ENCODE measurements at places on chromosomes 3 and 15.

DNA sequence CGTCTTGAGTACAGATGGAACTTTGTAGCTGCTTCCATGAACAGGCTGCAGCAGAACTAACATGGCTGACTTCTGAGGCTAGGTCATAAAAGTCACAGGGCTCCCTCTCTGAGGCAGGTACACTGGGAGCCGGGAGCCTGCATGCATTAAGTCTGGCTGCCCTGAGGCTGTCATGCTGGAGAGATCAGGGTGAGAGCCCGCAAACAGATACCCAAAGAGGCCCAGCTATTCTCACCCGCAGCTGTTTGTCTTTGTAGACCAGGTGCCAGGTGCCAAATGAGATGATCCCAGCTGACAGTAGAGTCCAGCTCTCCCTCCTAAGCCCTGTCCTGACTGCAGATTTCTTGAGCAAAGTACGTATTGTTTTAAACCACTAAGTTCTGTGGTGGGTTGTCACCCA is 8.6 kb upstream of the SLCO3A1 start:
- no peak for DNase-seq

GRCh38 chr3:29565236-29565635 is 284.4 kb downstream of the RBMS3 start:
- no peak for DNase-seq

DNA sequence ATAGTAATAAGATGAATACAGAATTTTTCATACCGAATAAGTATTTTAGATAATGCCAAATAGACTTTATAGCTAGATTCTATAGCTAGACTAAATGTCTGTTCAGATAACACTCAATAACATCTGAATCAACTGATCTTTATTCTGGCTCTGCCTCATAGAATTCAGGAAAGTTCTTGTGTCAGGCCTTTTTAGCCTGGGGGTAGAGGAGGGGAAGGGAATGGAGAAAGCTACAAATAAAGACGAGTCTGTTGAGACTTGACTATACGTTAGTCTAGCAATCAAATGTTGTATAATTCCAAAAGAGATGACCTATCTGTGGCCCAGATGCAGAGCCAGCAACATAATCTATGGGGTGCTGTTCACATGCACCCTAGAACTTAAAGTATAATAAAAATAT is 106.6 kb upstream of the ABI3BP start:
- DNase-seq: no peak

DNA sequence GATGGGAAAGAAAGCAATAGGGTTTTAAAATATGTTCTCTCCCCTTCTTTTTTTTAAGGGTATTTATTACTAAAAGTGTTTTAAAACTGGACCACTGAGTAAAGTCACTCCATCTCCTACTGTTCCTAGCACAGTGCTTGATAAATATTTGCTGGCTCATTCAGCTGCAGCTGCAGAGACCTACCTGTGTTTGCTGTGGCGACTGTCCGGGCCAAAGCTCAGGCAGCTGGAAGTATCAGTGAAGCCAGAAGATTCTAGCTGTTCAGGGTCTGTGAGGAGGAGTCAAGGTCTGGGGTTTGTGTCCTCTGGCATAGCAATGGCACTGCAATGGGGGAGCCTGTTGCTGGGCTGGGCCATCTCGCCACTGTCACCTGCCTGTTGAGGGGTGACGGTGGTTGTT is 109.9 kb downstream of the RPLP1 start:
- no peak for DNase-seq

GRCh38 chr3:12234192-12234591 is 54.7 kb upstream of the PPARG start:
- DNase-seq: no peak

- DNase-seq: no peak
Measured at GRCh38 chr15:70530017-70530499, 233.3 kb downstream of the UACA start.

- no peak for DNase-seq
Measured at GRCh38 chr3:182708810-182709209, 84.5 kb upstream of the ATP11B start.

GRCh38 chr3:27454914-27455313 is 29.3 kb downstream of the SLC4A7 start:
- DNase-seq: no peak

DNA sequence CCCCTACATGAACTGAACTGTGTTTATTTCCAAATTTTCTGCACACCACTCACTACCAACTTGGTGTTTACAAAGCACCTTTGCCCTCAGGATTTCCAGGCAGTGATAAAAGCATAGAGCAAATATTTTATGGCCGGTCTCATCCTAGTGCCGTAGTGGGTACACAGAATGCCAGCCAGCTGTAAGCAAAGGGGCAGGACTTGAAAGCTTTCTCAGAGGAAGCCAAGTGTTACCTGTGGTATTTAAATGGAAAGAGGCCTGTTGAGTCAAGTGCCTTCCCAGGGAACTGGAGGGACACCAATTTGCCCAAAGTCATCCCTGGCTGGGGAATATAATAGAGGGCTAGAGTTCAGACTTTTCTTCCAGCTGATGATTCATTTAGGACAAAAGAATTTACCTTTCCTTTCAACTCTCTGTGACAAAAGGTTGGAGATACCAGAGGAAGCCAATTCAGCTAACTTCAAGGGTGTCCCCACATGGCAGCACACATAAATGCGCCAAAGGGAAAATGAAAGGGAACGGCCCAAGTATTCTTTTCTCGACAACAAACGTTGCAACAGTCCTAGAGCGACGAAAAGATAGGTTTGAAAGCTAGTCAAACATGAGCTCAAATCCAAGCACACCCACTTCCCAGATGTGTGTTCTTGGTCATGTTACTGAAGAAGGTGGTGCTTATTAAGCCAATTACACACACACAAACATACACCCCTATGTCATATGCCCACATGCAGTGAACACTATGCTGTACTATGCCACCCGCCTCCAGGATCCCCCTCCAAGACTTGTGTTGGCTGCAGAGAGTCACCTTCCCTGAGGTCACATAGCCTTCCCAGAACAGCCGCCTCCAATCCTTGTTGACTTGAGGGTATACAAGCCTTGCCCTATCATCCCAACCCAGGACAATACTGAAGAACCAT is 27.7 kb downstream of the MAGI1 start:
- DNase-seq: no peak

GRCh38 chr15:78931439-78932257 is 13.2 kb downstream of the CTSH start:
- no peak for DNase-seq

GRCh38 chr3:105755121-105755886 is 113.5 kb downstream of the CBLB start:
- no peak for DNase-seq

DNA sequence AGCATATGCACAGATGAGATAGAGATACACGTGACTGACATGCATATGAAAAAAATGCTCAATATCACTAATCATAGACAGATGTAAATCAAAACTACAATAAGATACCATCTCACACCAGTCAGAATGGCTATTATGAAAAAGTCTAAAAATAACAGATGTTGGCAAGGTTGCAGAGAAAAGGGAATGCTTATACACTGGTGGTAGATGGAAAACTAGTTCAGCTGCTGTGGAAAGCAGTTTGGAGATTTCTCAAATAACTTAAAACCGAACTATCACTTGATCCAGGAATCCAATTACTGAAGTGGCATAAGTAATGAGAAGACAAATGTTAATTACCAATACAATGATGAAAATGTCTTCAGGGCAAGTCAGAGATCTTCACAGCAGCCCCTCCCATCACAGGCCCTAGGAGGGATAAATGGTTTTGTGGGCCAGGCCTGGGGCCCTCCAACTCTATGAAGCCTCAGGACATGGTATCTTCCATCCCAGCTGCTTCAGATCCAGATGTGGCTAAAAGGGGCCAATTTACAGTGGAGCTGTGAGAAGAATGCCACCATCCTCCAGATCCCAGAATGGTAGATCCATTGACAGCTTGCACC is 71.4 kb upstream of the PLSCR4 start:
- DNase-seq: no peak

DNA sequence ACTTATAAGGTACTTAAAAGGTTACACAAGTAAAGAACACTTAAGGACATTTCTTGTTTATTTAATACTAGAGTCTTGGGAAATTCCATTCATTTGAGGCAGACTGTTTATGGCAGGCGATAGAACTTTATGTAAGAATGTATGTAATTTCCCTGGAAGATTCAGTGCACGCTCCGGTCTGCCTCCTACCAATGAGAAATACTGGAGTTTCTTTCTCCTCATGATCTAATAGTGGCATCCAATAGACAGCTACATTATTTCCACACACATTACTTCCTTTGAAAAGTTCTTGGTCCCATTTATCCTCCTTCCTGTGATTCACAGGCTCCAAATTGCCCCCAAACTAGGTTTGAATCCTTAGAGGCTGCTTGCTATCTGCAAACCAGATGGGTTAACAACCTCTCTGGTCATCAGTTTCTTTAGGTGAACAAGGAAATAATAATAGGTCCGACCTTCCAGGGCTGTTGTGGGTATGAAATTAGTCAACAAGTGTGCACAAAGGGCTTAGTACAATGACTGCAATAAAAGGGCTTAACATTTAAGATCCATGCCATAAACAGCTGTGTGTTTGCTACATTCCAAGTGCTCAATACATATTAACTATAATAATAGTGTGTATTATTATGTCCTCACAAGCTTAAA is 30.7 kb downstream of the EIF4E3 start:
- DNase-seq: no peak

DNA sequence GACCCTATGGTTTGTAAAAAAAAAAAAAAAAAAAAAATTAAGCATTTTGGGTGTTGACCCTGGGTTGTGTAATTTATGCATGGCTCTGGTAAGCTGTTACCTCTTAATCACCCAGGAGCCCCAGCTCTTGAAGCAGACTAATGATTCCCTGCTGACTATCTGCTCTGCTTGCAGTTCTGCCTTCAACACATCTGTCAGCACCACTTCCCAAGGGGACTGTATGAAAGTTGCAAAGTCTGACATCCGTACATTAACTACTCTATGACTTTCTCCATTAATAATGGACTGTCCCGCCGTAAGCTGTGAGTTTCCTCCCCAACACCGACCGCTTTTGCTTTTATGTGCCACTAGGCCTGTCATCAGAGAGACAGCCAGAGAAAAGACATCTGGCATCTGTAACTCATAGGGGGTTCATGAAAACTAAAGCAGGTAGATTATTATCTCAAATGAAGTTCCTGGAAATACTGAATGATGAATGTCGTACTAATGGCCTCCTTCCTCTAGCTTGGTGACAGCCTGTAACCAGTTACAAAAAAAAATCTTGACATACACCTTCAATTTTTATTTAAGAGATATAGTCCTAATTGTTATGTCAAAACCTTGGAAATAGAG is 271.5 kb downstream of the IL5RA start:
- DNase-seq: no peak

GRCh38 chr3:46078712-46079400 is 51.6 kb upstream of the XCR1 start:
- DNase-seq: peak; percentile 88
